ENCODE measurements at places on chromosomes 1 and 21.

DNA sequence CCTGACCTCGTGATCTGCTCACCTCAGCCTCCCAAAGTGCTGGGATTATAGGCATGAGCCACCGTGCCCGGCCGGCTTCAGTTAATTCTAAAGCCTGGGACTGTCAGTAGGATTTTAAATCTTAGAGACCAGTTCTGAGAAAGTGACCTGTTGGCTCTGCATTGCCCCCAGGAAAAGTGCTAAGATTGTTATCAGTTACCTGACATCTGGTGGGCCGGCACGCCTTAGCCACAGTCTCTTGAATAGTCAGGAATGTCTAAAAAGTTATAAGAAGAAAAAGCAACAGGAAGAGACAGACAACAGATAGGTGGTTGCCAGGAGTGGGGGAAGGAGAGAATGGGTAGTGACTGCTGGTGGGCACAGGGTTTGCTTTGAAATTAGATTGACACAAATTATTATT lies 35.1 kb downstream of the RABGAP1L start:
- DNase-seq, result no peak

DNA sequence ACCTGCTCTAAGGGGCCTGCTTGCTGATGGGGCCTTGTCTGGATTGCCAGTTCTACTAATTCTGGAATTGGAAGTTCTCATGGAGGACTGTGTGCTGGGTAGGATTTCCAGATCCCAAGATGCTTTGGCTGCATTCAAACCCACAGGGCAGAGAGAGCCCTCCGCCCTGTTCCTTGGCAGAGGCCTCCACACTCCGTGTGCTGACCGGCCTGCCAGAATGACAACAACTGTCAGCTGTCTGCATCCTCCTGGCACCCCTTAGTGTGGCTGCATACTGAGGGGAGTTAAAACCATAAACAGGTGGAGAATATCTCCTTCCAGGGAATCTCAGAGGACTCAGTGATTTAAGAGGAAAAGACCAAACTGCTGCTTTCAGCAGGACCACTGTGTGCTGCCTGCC lies 60.7 kb downstream of the ADARB1 start:
- DNase-seq, result no peak

GRCh38 chr1:85047144-85047471 lies 1.2 kb downstream of the MCOLN3 start:
- no peak for DNase-seq

GRCh38 chr1:217617126-217617525 lies 13.8 kb downstream of the GPATCH2 start:
- DNase-seq, result no peak

GRCh38 chr1:80217377-80217986 lies 1211.0 kb upstream of the ADGRL4 start:
- no peak for DNase-seq

GRCh38 chr1:77282866-77283539 lies 1.2 kb downstream of the AK5 start:
- DNase-seq, result peak; percentile 12
